ENCODE measurements at places on chromosomes 12 and 14.

- no peak for DNase-seq
Measured at GRCh38 chr14:65187421-65188049, 85.2 kb upstream of the MAX start.

DNA sequence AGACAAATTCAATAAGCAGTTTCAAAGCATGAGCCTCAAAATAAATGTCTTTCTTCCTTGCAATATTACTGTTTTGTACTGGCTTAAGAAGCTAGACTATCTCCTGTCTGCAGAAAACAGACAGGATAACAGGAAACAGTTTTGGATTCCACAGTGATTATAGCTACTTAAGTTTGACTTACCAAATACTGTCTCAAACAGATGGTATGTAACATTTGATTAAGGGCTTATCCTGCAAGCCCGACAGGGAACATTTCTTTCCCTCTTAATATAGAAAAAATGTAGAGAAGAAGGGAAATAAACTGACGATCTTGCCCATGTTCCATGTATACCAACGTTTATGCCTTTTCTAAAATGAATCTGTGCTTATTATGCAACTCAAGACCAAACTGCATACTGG lies 179.9 kb upstream of the EEA1 start:
- no peak for DNase-seq

GRCh38 chr12:57242691-57243454 lies 8.1 kb downstream of the STAC3 start:
- DNase-seq: peak; percentile 80

DNA sequence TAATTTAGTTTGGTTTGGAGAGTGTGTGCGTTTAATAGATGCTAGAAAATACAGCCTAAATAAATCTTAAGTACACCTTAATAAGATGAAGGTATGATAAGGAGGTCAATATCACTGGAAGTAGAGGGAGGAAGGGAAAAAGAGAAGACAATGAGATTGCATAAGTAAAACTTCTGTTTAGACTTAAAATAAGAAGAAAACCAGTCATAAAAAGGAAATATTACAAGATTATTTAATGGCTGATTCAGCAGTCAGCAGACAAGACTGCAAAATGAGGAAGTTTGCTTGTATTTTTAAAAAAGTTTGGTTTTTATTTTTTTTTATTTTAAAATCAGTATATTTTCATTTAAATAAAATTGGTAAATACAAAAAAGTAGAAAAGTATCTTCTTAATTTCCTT lies 3.2 kb downstream of the SLC38A6 start:
- no peak for DNase-seq

DNA sequence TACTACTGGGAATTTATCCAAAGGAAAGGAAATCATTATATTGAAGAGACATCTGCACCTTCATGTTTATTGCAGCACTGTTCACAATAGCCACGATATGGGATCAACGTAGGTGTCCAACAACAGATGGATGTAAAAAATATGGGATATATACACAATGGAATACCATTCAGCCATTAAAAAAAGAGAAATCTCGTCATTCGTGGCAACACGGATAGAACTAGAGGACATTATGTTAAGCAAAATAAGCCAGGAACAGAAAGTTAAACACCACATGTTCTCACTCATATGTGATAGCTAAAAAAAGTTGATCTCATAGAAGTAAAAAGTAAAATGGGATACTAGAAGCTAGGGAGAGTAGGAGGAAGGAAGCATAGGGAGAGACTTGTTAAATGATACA lies 82.9 kb upstream of the CLMN start:
- DNase-seq: no peak

- no peak for DNase-seq
Measured at GRCh38 chr12:108609537-108610335, 11.9 kb upstream of the TMEM119 start.

DNA sequence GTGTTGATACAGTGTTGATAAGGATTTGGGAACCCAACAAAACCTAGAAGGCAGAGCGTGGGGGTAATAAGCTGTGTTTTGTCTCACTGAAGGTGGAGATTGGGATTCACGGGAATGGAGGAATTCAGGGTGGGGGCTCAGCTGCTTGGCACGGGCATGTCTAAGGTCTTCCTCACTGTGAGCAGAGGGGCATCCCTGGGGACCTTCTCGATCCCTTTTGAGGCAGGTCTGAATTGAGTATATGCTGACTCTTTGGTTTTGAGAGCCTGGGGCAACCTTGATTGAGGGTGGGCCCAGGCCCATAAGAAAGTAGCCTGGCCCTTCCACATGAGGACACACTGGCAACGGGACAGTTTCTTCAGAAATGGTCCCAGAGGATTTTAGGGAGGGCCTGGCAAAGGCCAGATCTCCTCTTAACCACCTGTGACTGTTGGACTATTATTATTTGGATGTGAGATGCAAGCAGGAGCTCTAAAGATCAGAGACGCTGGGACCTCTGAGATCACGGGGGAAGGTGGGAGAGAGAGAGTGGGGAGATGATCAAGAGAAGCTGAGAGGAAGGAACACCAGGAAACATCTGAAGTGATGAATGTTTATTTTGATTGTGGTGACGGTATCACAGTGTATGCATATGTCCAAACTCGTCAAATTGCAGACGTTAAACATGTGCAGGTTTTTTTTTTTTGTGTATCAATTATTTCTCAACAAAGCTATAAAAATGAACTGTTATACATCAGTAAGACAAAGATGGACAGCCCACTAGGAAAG lies 48.4 kb downstream of the SMIM41 start:
- DNase-seq: no peak

- no peak for DNase-seq
Measured at GRCh38 chr14:58977366-58977765, 211.1 kb upstream of the DAAM1 start.

- peak; percentile 53 for DNase-seq
Measured at GRCh38 chr12:48189331-48190125, 6.1 kb downstream of the CCDC184 start.
